ENCODE measurements at places on chromosomes 1 and 21.

- DNase-seq = peak; percentile 27
These were observed 40.9 kb downstream of the CLIC4 start for GRCh38 chr1:24786191-24786590.

- DNase-seq = no peak
These were observed 7.7 kb upstream of the GJA5 start for GRCh38 chr1:147768101-147768500.

- no peak for DNase-seq
These were observed 148.8 kb downstream of the SIPA1L2 start for GRCh38 chr1:232481091-232481490.

- DNase-seq = no peak
These were observed 1.5 kb downstream of the QSOX1 start for GRCh38 chr1:180156201-180156600.

- no peak for DNase-seq
These were observed 122.8 kb upstream of the SLC25A33 start for GRCh38 chr1:9416506-9416905.

- DNase-seq = no peak
These were observed 4.1 kb downstream of the AHDC1 start for GRCh38 chr1:27599605-27600497.

DNA sequence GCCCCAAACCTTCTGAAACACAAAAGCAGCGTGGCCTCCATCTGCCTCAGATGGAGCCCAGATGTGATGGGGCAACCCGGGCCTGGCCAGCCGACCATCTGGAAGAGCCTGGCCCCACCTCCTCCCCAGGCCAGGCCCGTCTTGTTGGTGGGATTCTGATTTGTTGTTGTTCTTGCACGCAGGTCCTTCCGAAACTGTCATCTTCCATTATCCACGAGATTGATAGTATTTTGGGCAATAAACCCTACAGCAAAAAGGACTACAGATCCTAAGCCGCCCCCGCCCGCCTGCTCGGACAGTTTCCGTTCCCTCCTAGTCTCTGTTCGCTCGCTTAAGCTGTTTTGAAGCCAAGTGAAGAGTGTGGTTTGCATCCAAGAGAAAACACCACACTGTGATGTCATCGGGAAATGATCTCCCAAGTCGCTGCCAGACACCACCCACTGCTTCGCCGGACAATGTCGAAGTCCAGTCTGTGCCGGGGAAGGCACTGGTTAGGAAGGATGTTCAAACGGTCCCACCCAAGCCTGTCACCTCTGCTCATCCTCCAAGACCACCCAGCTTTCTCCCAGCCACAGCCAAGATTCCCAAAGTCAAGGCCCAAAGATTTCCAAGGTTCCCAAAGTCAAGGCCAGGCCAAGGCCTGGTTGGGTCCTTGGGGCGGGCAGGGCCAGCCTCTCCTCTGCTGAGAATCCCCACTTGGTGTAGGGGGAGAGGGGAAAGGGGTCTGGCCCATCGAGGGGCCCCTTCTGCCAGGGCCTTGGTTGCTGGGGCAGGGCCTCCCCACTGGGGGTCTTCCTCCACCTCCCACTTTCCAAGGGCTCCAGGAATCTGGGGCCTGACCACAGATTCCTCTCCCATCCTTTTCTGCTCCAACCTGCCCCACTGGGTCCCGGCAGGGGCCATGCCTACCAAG, 52.9 kb downstream of the KCNAB2 start:
- DNase-seq = no peak

DNA sequence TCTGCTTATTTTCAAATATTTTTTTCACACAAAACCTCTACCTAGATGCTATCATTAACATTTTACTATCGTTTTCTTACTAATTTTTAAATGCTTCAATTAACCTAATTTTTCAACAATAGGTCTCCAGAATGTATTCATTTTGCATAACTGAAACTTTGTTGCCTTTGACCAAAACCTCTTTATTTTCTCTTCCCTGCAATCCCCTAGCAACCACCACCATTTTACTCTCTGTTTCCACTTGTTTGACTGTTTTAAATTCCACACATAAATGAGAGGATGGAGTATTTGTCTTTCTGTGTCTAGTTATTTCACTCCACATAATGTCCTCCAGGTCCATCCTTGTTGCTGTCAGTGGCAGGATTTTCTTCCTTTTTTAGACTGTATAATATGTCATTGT, 9.5 kb upstream of the F13B start:
- DNase-seq = no peak

DNA sequence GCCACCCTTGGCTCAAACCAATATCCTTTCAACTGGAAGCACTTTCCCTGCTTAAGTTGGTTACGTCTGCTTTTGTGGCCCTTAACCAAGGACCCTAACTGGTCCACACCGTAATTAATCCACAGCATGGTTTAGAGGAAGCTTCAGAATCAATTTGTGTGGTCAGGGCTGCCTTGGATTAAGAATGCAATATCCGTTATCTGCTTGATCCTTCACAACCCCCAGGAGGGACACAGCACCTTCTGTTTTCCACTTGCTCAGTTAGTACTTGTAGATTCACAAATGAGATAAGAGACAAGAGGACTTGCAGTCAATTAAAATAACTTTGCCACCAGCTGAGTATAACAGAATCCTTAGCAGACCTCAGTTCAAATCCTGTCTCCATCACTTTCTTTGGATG, 56.9 kb upstream of the LRP8 start:
- DNase-seq = no peak

GRCh38 chr1:69707103-69707502, 139.4 kb downstream of the LRRC7 start:
- no peak for DNase-seq

GRCh38 chr21:42209801-42210479, 9.0 kb upstream of the ABCG1 start:
- DNase-seq = peak; percentile 29

- DNase-seq = no peak
These were observed 70.5 kb downstream of the STUM start for GRCh38 chr1:226619031-226619430.

GRCh38 chr1:205961991-205962820, 18.9 kb upstream of the SLC26A9 start:
- peak; percentile 84 for DNase-seq

DNA sequence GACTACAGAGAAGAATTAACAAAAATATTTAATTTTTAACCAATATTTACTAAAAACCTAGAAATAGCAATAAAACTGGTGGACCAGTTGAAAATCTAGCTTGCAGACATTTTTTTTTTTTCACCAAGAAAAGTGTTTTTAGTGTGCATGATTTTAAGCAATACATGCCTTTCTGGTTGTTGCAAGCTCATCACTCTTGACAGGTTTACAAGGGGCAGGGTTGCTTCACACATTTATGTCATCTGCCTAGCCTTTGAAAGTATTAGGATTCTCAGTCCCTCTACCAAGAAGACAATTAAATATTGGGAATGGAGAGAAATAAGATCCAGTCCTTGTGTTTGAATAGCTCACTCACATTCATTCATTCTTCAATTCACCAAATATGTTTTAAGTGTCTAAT, 53.8 kb upstream of the LYPLAL1 start:
- DNase-seq = no peak

DNA sequence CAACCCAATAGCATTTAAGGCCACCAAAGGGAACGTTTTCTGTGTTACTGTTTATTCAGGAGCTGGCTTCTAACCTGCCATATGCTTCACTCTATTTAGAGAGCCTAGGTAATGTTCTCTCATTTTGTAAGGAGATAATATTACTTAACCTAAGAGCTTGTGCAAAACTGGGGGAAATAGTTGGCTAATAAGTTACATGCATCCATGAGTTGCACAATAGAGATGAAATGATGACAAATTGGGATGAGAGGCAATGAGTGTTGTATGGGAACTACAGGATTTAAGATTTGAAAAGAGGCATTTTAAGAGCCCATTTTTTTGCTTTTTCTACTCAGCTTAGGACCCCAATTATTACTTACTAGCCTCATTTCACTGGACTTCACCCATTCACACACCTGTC, 151.0 kb downstream of the ST6GALNAC3 start:
- DNase-seq = no peak

- no peak for DNase-seq
These were observed 225.8 kb downstream of the PTPRU start for GRCh38 chr1:29462096-29462495.

GRCh38 chr1:109388884-109389637, 8.7 kb downstream of the SORT1 start:
- DNase-seq = no peak

- no peak for DNase-seq
These were observed 212.8 kb downstream of the SMYD3 start for GRCh38 chr1:246294263-246294662.

DNA sequence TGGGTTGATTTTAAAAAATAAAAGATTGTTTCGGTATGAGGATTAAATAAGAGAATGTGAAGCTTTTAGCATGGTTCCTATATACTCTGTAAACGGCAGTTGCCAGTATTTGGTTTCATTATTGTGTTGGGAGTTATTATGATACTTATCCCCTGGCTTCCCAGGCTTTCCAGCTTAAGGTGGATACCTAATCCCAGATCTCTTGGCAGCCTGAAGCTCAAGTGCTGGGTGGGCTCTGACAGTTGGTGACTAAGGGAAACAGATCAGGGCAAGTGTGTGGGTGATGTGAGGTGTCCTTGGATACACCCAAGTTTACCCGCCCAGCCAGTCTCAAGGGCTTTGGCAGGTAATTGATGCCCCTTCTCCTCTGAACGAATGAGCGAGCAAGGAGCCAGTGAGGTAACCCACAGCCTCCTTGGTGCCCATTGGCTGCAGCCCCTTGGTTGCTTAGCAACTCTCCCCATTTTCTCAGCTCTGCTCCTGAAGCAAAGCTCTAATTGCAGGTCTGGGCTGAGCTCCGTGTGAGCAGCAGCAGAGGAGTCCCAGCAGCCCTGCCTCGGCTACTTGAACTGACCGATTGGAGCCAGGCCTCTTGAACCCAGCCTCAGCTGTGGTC, 6.1 kb downstream of the IPO13 start:
- no peak for DNase-seq

GRCh38 chr1:222552882-222553281, 5.0 kb upstream of the HHIPL2 start:
- DNase-seq = no peak

GRCh38 chr1:14538335-14538734, 60.1 kb upstream of the KAZN start:
- peak; percentile 35 for DNase-seq

DNA sequence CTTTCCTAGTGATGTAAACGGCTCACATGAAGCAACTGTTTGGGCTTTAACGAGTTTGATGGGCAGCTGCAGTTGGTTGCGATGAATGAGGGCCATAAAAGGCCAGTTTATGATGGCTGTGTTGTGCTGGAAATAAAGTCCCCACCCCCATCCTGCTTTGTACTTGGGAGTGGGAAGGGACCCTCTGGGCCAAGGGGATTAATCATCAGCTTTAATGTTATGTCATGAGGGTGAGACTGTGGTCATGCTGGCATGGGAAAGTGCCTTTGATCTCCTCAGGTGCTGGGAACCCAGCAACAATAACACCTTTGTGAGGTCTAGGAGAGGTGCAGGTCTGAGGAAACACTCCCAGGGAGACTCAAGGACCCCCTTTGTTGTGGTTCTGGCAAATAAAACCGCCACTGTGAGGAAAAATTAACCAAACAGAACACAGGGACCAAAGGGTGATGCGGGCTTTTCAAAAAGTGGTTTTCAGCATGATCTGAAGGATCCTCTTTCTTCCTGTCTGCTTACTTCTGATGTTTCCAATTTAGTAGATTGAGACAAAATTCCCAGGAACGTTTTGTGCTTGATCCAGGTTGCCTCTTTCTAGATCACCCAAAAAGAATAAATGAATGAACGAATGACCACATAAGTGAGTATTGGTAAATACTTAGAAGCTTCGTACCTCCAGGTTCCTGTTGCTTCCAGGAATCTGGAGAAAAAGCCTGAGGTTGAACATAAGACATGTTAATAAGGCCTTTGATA, 257.8 kb upstream of the HOOK1 start:
- no peak for DNase-seq

DNA sequence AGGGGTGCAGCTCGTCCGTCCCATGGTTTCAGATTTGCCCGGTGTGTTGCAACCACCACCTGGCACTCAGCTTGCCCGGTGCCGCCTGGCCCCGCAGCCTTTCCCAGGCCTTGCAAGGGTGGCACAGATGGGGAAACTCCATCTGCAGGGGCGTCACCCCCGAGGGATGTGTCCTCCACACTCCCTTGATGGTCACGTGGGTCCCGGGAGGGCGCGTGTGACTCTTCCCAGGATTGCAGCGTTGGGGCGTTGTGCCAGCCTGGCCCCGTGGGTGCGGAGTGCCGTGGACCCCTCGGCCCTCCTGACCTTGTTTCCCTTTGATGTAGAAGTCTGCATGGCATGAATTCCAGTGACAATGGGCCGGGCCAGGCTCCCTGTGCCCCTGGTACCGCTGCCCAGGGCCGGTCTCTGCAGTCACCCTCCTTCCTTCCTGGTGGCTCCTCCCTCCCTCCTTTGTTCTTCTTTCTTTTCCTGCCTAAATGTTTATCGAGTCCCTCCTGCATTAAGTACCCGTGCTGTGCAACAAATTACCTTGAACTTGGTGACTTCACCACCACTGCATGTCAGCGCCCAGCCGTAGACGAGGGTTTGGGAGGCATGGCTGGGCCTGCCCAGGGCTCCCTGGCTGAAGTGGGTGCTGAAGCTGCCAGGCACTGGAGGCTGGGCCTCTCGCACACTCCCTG, 22.9 kb downstream of the RRP1 start:
- DNase-seq = peak; percentile 38

DNA sequence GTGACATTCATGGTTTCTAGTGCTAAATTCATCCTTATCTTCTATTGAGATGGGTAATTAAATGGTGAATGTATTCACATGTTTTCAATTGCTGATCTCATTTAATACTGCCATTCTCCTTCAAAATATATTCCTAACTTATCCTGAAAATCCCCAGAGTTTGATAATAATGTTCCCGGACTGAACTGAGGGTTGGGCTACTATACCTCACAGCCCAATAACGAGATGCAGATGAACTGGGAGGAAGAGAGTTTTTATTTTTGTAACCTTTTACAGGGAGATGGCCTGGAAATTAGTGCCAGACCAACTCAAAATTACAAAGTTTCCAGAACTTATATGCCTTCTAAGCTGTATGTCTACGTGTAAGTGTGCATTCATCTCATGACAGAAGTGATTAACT, 210.8 kb downstream of the APP start:
- DNase-seq = no peak

GRCh38 chr1:16055613-16056520, 12.3 kb downstream of the CLCNKB start:
- DNase-seq = peak; percentile 77

- DNase-seq = no peak
These were observed 245.3 kb downstream of the RERE start for GRCh38 chr1:8572106-8572505.

- no peak for DNase-seq
These were observed 40.9 kb downstream of the MTARC1 start for GRCh38 chr1:220827445-220828178.

- no peak for DNase-seq
These were observed 51.2 kb downstream of the KCNJ15 start for GRCh38 chr21:38307771-38308531.

DNA sequence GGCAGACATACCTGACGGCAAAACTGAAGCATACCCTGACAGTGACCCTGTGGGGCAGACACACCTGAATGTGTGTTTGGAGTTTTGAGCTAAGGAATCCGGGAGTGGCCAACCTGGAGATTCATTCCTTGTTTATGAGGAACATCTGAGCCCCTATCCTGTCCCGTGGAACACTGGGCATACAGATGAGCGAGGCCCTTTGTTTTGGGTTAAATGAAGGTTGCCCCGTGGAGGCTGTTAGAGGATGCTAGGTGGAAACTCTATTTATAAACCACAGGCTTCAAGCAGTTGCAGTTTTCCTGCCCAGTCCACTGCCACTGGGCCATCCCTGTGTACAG, 18.1 kb downstream of the GALNT2 start:
- DNase-seq = peak; percentile 42
